ENCODE measurements at places on chromosomes 16 and 17. TPM values are rescaled to one million over a fixed set of nuclear protein-coding genes. Genes with fewer than 3 reads are reported as not detected.

DNA sequence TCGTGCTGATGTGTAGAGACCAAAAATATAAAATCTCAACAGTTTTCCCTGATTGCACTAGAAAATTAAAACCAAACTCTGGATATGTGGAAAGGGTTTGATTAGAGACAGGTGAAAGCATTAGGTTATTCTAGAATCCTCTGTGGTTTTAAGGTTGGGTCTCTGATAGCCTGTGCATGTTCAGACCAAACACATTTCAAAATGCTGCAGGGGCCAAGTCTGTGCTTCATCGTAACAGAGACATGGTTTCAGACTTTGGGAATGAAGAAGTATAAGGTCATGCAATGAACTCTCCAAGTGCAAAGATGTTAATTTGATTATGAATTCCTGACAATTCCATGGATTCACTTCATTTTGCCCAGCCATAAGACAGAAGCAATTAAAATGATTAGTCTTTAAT, 261.0 kb upstream of the KCNJ16 start:
- no peak for DNase-seq

The ASB16 gene
- total RNA-seq, result 17.0 TPM

The COX6A2 gene
- 1,516 TPM for total RNA-seq

DNA sequence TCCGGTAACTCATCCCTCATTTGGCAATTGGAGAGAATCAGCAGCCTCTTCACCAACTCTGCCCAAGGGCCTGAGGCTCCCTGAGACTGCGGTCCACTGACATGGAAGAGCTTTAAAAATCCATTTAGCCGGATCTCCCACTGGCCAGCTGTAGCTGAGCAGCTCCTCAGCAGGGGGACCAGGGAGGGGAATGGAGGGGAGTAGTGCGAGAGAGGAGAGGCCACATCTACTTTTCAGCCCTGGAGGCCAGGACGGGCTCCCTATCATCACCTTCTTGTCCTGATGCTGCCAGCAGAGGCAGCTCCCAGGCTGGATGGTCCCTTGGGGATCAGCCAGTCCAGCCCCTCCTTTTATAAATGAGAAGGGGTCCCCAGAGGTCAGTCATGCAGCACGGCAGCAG, 25.0 kb upstream of the SPPL2C start:
- no peak for DNase-seq

Measured in left ventricle myocardium superior (tissue), 1 donor.